ENCODE measurements at places on chromosomes 5 and 9.

DNA sequence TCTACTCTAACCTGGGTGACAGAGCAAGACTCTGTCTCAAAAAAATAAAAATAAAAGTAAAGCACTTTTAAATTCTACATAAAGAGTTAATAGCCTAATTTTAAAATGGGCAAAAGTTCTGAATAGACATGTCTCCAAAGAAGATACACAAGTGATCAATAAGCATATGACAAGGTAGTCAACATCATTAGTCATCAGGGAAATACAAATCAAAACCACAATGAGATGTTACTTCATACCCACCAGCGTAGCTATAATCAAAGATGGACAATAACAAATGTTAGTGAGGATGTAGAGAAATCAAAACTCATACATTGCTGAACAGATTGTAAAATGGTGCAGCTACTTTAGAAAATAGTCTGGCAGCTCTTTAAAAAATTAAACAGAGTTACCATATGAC, 64.1 kb downstream of the IQGAP2 start:
- DNase-seq, result no peak

- no peak for DNase-seq
These were observed 6.9 kb downstream of the TNFSF15 start for GRCh38 chr9:114798780-114799427.

GRCh38 chr5:61253547-61253946, 78.5 kb upstream of the ZSWIM6 start:
- no peak for DNase-seq

DNA sequence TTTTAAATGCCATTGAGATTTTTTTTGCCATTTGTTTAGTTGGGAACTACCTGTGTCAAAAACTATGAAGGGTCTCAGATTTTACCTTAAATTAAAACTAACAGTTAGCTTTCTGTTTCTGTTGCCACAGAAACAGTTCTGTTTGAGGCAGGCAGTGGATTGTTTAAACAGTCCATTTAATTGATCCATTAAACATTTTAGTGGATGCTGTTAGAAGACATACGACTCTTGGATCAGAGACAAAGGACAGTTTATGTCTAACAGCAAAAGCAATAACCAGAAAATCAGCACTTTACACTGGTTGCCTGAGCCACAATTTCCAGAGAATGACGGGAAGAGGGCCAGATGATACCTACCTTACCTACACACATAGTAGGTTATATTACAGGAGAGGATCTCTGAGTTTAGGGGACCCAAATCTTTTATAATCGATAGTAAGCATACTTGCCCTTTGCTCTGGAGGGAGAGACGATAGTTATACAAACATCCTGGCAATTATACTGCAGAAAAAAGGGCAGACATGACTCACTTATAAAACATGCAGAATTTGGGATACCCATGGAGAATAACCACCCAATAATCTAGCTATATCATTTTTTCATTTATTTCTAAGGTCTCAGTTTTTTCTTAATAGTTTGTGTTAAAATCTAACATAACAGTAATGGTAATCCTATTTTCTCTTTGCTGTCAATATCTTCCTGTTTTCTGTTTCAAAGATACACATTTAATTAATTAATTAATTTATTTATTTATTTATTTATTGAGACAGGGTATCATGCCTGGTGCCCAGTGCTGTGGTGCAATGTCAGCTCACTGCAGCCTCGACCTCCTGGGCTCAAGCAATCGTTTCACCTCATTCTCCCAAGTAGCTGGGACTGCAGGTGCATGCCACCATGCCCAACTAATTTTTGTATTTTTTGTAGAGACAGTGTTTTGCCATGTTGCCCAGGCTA, 136.7 kb upstream of the TNFAIP8 start:
- no peak for DNase-seq

DNA sequence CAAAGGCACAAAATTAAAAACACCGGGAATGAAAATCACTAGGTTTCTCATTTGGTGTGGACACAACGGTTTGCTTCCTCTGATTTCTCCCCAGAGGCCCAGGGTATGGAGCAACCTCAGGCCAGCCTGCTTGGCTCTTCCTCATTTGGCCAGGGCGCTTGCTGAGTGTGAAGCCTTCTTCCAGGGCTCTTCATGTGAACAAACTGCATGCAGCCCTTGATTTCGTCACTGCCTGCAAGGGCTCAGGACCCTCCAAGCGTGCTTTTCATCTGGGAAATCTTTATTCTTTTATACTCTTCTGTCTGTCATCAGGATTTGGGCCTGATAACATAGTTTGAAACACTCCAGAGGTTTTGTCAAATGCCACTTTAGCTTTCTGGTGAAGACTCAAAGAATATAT, 122.6 kb upstream of the KLF4 start:
- no peak for DNase-seq

DNA sequence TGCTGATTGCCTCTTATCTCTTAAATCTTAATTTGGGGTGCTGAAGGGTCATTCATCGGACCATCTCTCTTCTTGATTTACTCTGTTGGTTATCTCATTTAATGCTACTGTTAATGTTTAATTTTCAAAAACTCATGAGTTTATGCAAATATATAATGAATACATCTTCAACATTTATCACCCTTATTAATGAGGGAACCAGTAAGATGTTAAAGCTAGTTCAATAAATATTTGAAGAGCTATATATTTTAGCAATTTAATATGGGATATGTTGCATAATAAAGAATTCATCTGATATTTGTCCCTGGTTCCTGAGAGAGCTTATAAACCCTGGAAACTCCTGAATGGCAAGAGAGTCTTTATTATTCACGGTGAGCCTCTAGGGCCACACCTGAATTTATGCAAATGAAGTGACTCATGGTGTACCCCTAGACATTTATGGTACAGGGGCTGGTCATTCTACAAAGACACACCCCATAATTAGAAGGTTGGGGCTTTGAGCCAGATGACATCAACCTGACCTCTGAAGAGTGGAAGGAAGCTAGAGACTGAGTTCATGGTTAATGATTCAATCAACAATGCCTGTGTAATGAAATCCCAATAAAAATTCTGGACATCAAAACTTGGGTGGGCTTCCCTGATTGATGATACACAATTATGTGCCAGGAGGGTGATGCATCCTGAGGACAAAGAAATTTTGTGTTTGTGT, 339.5 kb upstream of the ZNF608 start:
- no peak for DNase-seq

GRCh38 chr5:59721741-59722140, 171.8 kb downstream of the PDE4D start:
- DNase-seq, result no peak

DNA sequence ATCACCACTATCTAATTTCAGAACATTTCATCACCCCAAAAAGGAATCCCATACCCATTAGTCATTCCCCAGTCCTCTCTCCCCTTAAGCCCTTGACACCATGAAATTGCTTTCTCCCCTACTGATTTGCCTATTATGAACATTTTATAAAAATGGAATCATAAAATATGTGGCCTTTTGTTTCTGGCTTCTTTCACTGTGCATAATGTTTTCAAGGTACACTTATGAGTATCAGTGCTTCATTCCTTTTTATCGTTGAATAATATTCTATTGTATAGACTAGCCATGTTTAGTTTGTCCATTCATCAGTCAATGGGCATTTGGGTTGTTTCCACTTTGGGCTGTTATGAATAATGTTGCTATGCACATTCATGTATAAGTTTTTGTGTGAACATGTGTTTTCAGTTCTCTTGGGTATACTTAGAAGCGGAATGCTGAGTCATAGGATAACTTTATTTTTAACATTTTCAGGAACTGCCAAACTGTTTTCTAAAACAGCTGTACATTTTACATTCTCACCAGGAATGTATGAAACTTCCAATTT, 40.4 kb upstream of the FGF1 start:
- DNase-seq, result no peak

- no peak for DNase-seq
These were observed 2.7 kb upstream of the CLPTM1L start for GRCh38 chr5:1347571-1347970.

GRCh38 chr5:75524591-75524990, 12.9 kb downstream of the POLK start:
- DNase-seq, result no peak

GRCh38 chr9:111483858-111484571, at the start of gene ECPAS:
Gene ECPAS (minus strand): TSS chr9:111484383. CDS start chr9:111472918, 11,465 bp downstream.
- peak; percentile 36 for DNase-seq

DNA sequence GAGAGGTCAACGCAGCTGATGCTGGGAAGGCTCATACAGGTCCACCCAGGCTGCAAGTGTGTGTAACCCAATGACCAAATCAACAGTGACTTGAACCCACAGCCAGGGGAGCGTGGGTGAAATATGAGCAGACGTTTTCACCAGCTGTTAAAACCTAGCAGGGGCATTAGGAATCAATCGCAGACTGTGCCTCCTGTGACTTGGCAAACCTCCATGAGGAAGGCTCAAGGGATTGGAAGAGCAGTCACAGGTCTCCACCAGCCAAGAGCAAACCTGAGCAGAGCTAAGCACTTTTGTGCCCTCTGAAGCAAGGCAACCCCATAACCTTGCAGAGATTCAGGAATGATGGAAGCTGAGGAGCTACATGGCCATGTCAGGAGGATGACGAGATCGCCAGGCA, 25.5 kb downstream of the INSYN2B start:
- DNase-seq, result no peak

GRCh38 chr9:79428422-79428821, 143.3 kb upstream of the TLE4 start:
- no peak for DNase-seq

DNA sequence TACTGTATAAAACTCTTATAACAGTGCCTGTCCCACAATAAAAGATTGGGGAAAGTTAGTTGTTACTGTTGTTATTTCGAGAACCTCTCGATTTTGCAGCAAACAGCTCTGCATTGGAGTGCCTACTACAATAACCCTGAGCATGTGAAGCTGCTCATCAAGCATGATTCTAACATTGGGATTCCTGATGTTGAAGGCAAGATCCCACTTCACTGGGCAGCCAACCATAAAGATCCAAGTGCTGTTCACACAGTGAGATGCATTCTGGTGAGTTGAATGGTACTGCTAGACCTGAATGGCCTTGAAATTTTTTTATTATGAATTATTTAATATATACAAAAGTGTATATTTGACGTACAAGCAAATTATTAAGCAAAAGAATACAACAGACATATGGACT, 123.2 kb downstream of the TEX10 start:
- no peak for DNase-seq

DNA sequence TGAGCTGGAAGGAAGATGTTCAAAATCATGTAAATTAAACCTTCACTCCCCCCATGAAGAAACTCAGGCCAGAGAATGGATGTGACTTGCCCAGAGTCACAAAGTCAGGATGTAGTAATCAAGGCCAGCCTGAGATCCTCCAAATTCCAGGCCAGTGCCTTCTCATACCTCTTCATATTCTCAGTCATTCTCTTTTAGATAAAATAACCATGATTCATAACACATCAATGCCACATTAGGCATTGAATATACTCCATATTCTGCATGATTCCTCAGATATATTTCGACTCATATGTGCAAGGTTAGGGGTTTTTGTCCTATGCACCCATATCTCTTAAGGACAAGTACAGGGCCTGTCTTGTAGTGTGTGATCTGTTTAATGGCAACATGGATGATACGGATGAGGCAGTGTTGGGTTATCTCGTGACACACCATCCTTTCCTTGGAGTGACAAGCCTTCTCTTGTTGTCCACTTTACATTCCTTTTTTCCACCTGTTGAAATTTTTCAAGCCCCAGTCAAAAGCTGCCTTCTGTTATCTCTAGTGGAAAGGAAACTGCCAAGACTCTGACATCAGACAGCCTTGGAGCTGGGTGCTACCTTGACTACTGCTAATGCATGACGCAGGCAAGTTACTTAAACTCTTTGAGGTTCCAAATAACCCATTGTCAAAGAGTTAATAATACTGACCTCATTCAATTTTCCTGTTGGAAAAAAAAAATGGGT, 227.5 kb upstream of the NR4A3 start:
- DNase-seq, result no peak

DNA sequence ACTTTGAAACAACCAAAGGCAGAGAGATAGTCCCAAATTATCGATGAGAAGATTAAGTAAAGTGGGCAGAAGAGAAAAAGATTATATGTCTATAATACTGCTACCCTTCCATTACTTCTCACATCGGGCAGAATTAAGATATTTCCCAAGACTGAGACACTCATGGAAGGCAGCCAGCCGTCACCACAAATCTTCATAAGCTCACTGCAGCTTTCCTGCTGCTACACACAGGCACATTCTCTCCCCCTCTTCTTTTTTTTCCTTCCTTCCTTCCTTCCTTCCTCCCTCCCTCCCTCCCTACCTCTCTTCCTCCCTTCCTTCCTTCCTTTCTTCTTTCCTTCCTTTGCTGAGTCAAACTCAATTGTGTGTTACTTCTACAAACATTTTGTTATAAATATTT, 58.7 kb upstream of the SPATA31C2 start:
- no peak for DNase-seq

DNA sequence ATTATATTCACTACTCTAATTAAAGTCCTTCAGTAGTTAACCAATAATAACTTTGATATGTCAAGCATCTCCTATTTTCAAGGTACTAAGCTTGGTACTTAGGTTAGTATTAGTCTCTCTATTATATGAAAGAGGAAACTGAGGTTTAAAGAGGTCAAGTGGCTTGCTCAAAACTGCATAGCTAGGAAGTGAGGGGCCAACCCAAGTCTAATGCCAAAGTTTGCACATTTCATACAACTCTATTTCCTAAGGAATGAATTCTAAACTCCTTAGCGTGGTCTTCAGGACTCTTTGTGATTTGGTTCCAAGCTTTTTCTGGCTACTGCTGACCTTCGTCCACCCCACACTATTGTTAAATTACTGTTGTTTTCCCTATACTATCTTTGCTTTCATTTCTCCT, 9.9 kb upstream of the SHOC1 start:
- no peak for DNase-seq

- DNase-seq, result no peak
These were observed 34.2 kb upstream of the TGFBR1 start for GRCh38 chr9:99070681-99071080.

DNA sequence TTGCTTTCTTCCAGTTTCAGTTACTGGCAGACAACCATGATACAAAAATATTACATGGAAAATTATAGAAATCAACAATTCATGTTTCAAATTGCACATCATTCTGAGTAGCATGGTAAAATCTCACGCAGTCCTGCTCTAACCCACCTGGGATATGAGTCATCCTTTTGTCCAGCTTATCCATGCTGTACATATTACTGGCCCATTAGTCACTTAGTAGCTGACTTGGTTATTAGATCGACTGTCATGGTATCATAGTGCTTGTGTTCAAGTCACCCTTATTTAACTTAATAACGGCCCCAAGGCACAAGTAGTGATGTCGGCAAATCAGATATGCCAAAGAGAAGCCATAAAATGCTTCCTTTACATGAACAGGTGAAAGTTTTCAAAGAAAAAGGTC, 41.2 kb downstream of the NADK2 start:
- DNase-seq, result no peak

GRCh38 chr9:137110911-137111787, 3.4 kb downstream of the DPP7 start:
- no peak for DNase-seq

GRCh38 chr5:178768371-178769260, 38.2 kb upstream of the ZNF354A start:
- no peak for DNase-seq

GRCh38 chr5:68592351-68592750, 376.8 kb downstream of the PIK3R1 start:
- no peak for DNase-seq

Measured in SHP77 treated with DMSO at 0.1 percent for 48 hours (cell line).